ENCODE measurements at places on chromosomes 5 and 9.

DNA sequence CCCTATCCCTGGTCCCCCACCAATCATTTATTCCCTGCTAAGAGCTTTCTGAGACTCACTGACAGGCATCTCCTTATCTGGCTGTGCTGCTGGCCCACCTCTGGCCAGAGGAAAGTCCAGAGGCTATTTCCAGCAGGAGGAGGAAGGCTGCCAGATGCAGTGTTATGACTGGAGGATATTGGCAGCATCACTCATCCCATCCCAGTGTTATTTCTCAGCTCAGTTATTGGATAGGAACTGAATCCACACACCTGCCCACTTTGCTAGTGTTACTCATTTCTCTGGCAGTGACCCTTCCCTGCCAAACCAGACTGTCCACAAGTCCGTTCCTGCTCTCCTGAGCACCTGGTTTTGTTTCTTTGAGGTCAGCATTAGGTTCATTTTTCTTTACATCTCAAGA is 228.2 kb downstream of the GRIA1 start:
- no peak for DNase-seq

DNA sequence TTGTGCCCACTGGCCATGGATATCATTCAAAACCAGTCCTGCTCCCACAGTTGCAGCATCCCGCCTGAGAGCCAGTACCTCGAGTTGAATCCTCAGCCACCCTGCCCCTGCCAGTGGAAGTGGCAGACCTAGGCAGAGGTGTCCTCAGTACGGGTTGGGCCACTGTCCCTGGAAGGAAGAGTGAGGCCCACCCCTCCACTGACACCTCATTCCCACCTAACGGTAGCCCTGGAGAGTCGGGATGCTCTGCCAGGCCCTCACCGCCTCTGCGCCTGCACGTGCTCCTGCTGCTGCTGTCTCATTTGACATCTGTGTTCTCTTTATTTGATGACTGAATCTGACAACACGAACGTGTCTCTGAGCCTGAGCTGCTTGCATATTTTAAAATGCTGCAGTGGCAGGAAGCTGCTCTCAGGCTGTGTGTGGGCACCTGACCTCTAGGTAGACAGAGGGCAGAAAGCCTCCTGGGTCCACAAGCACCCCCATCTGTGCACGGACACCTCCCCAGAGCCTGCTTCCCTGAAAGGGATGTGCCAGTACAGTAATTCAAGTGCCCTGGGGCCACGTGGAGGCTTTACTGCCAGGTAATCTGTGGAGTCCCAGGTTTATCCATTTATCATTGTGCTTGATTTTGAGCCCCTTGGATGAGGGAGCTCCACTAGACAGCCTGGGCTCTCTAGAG is 194.7 kb downstream of the CACNA1B start:
- DNase-seq: no peak

GRCh38 chr5:37849641-37850040 is 9.8 kb upstream of the GDNF start:
- DNase-seq: no peak

DNA sequence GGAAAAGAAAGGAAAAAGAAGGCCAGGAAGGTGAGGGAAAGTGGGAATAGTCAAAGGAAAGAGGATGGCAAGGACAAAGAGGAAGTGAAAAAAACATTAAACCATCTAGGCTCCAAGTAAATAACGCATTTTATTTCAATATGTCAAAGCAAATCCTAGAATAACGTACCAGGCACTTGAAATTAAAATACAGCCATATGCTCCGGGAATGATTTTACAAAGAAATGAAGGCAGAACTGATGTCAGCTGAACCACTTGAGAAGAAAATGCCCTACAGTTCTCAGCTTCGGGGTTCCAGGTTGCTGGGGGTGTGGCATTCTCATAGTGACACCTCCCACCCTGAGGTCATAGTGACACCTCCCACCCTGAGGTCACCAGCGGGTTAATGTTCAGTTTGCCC is 281.6 kb downstream of the SEMA5A start:
- DNase-seq: no peak

GRCh38 chr5:37724395-37725125 is 115.3 kb downstream of the GDNF start:
- DNase-seq: no peak

DNA sequence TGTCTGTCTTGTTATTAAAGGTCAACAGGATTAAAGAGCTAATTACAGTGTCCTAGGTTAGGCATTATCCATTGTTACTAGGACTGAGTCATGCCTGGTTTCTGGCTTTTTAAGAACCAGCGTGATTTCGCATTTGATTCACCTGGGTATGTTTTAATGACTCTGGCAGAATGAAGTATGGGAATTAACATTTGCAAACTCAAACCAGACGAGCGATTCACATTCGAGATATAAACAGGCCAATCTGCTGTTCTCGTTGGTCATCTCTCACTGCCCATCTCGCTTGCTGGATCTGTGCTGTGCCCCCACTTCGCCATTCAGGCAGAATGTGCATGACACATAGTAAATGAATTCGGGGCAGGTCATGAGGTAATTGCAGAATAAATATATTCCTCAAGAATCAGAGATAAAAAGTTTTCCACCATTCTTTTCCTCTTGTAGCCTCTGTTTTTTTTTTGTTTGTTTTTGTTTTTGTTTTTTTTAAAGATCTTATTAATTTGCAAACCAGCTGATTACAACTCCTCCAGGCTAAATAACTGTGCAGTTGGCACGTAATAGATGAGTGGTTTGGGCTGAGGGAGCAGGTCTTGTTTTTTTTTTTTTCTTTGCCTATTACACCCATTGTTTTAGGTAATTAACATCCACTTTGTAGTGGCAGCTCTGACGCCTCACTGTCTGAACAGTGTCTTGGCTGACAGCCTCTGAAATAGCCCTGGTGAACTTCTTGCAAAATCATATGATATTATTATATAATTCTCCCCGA is 313.5 kb upstream of the MSX2 start:
- no peak for DNase-seq

GRCh38 chr9:36140086-36141084 is 3.9 kb downstream of the GLIPR2 start:
- no peak for DNase-seq

GRCh38 chr9:116365056-116365471 is 211.5 kb downstream of the PAPPA start:
- DNase-seq: no peak

DNA sequence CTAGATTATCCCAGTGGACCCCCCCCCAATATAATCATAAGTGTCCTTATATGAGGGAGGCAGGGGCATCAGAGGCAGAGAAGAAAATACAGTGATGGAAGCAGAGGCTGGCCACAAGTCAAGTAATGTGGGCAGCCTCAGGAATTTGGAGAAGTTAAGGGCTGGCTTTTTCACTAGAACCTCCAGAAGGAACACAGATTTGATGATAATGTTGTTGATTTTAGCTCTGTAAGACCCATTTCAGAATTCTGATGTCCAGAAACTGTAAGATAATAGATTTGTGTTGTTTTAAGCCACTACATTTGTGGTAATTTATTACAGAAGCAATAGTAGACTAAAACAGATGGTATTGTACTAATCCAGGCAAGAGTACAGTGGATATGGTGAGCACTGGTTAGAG is 36.3 kb upstream of the LRRTM2 start:
- DNase-seq: no peak

DNA sequence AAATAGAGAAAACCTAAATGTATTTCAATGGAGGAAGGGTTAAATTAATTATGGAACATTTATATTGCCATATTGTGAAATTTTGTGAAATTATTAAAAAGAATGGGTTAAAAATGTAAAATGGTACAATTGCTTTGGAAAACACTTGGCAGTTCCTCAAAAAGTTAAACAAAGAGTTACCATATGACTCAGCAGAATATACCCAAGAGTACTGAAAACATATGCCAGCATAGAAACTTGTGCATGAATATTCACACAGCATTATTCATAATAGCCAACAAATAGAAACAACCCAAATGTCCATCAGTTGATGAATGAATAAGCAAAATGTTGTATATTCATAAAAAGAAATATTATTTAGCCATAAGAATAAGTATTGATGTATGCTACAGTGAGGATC is 181.0 kb upstream of the MAST4 start:
- DNase-seq: no peak

Data from RPMI8226 (cell line).